Epithelial cell of proximal tubule (primary cell): ENCODE measurements at places on chromosomes 12 and 14.

- DNase-seq: no peak
Observed at GRCh38 chr12:7431993-7432685, 11.8 kb downstream of the CD163L1 start.

DNA sequence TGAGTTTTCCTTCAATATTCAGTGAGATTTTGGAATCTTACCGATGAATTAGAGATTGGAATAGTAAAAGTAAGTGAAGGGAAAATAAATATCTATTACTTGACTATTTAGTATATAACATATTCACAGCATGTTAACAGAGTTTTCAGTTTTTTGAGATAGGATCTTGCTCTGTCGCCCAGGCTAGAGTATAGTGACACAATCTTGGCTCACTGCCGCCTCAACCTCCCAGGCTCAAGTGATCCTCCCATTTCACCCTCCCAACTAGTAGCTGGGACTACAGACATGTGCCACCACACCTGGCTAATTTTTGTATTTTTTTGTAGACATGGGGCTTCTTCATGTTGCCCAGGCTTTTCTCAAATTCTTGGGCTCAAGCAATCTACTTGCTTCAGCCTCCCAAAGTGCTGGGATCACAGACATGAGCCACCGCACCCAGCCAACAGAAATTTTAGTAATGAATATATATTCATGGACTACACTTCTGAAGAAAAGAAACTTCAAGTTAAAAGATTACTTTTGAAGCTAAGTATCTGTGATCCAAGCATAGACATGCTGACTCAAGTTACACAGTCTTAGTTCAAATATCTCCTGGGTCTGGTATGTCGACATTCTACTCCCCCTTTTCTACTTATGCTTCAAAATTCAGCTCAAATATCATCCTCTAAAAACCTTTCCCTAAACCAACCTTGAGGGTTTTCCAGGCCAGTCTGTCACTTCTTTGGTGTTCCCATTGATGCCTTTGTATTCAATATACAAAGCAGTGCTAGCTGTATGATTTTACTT lies 13.8 kb downstream of the UBE2N start:
- no peak for DNase-seq

GRCh38 chr14:99838639-99839134 lies 45.5 kb downstream of the EML1 start:
- no peak for DNase-seq

GRCh38 chr12:65886996-65887395 lies 62.7 kb downstream of the HMGA2 start:
- no peak for DNase-seq

GRCh38 chr12:64749461-64750200 lies 9.6 kb downstream of the GNS start:
- no peak for DNase-seq

DNA sequence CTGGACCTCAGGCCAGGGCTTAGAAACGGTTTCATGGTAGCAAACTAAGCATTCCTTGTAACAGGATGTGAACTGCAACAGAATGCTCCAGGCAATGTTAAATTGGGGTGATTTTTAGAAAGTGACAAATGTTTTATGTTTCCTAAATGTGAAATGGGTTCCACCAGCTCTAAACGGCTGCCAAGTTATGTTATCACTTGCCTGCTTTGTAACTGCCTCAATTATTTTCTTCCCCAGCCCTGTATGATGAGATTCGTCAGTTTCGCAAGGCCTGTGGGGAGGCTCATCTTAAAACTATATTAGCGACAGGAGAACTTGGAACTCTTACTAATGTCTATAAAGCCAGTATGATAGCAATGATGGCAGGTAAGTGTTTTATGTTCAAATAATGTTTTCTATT lies 70.9 kb downstream of the DERA start:
- no peak for DNase-seq

DNA sequence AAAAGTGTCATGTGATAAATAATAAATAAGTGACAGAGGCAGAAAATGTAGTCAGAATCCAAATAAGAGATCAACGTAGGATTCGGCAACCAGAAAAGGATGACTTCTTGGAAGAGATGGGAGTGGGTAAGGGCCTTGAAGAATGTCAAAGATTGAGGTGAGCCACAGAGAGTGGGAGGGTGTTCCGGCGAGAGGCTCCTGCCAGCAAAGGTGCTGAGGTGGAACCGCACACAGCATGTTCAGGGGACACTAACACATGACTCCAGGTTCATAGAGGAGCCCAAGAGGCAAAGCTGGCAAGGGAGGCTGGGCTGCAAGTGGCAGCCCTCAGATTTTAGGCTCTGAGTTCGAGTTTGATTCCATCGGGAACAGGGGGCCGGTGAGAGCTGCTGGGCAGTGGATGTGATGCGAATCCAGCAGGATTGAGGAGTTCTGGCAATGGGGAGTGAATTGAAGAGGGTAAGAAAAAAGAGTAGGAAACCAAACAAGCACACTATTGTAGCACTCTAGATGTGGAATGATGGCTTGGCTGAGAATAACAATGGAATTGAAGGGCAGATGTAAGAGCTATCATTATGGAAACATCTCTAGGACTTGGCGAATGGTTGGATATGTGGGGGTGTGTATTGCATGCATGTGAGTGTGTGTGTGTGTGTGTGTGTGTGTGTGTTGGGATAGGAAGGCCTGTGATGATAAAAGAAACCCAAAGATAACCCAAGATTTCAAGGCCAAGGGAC lies 36.5 kb downstream of the LRRC74A start:
- DNase-seq: no peak

DNA sequence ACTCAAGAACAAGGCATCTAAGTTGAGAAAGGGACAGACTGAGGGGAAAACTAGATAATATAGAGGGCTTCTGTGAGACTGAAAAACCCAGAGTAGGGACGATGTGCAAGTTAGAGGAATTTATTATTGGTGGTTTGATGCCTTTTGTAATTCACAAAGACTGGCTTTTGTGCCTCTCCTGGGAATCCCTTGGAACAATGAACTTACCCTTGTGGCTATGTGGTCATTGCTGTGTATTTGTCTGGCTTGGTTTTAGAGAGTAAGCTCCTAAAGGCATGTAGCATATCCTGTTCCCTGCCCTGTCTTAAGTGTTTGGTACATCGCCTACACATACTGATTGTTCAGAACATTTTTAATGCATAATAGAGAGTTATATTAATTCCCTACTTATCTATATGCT lies 26.6 kb downstream of the DCN start:
- DNase-seq: no peak

DNA sequence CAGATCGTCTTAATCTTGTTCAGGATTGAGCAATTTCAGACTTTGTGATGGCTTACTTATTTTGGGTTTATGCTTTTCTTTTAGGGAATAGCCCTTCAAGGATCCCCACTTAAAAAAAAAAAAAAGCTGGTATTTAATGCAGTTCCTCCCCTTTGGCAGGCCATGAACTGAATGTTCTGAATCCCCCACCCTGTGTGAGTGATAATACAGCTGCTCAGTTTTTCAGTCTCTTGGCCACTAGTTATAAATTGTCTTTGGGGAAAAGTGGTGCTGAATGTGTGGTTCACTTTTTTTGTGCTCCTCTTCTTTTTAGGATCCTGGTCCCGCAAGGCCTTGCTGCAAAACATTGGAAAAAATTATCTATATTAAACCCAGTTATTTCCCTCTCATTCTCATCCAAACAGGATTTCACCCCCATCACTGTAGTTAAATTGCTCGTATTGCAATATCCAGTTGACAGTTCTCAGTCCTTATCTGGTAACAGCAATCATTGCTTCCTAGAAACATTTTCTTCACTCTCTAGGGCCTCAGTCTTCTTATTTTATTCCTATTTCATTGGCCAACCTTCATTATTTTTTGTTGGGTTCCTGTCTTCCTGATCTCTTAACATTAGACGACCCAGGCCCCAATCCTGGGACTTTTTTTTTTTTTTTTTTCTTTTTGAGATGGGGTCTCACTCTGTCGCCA lies 73.1 kb upstream of the PAWR start:
- DNase-seq: no peak

- no peak for DNase-seq
Observed at GRCh38 chr12:57518920-57519795, 1.2 kb downstream of the DDIT3 start.

GRCh38 chr12:82870771-82871377 lies 184.2 kb downstream of the TMTC2 start:
- no peak for DNase-seq

DNA sequence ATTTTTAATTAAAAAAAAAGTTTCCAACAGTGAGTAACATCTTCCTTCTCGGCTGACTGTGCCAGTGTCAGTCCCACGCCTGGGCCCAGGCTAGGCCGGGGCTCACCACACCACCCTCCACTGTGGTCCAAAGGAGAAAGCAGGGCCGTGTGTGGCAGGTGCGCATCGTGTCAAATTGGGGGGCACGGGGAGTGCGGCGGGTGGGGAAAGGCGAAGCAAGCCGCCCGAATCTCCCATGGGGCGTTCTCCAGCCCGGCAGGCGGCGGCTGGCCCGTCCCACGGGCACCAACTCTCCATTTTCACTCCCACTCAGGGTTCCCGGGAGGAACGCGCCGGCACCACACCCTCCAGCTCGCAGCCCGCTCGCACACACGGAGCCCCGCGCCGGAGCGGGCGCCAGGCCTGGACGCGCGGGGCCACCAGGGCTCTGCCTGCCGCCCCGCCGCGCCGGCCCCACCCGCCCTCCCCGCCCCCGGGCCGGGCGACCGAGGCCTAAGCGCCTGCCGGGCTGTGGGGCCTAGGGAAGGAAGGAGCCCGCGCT lies 604 bp downstream of the EEA1 start:
- no peak for DNase-seq
